HCEC 1CT (cell line): ENCODE measurements at places on chromosomes 2 and 18.

DNA sequence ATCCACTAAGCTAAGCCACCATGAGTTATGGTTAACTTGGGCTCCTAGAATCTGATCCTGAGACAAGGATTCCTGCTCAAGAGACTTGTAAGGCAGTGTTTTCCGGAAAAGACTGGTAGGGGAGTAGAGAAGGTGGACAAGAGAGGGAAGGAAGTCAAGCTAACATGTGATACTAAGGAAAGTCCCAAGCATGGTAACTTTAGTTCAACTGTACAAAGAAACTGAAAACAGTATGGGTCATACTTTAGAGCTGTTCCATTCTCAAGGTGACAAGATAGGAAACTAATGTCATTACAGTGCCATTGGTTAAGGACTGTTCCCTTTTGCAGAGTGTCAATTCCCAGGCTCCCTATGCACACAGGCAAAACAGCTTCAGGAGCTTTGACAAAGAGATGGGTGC lies 5.8 kb downstream of the MYO5B start:
- DNase-seq, result no peak

DNA sequence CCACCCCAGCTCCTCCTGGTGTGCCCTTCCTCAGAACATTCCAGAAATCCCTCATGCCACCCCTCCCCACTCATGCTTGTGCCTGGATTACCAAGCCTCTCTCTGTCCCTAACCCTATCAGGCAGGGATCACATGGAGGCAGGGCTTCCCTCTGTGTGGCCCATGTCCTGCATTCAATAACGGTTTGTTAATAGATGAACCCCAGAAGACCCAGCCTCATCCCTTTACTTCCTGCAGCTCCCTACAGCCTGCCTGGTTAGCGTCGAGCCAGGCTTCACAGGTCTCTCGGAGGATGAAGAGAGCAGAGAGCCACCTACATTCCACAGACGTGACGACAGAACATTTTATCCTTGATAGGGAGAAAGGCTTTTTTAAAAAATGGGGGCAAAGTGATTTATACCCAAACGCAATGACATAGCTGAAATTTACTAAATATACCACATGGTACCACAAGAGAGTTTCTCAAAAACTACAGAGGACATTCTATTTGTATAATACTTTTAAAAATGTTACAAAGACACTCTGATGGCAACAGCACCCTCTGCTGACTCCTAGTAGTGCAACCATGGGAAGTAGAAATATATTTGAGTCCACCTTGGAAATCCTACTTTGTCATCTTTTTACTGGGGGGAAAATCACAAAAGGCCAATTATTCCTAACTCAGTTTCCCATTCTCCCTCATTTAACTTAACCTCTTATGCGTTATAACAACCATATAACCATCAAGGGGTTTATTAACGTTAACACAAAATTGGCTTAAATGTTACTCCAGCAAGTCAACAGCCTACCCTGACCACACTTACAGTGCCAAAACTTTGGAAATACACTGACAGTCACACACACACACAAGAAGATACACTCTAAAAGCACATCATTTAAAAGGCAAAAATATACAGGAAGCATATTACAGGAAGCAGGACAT lies 30.7 kb downstream of the FBXO15 start:
- peak; percentile 25 for DNase-seq

DNA sequence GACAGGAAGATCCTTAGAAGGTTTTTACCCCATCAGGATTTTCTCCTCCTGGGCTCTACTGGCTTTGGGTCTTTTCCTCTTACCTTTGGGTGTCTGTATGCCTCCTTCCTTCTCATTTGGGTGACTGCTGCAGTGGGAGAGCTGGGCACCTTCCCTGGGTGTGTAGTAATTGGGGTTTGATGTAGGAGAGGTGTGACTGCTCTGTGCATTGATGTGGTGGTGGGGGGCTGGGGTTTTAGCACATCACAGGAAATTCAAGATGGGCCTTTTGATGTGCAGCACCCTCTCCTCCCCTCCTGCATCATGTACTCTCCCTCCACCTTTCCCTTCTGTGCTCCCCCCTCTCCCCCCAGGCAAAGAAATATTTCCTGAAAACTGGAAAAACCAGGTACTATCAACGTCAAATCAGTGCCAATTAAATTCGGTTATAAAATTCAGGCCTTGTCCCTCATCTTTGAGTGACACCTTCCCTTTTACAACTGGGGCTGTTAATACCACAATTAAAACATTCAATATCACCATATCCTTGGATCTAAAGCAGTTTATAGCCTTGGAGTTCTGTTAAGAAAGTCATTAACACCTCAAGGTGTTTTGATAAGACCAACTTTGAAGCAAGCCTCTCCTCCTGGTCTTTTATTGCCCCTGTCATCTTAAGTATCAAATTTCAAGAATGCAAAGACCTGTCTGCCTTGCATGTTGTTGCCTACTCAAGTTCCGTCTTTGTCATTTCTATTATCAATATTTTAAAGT lies 23.3 kb downstream of the EDAR start:
- DNase-seq, result no peak

GRCh38 chr2:31980674-31981356 lies 30.0 kb downstream of the MEMO1 start:
- DNase-seq, result peak; percentile 61

- no peak for DNase-seq
These were observed 566 bp upstream of the MRPS5 start for GRCh38 chr2:95122197-95122551.

- no peak for DNase-seq
These were observed 28.5 kb downstream of the MAP4K3 start for GRCh38 chr2:39408351-39409136.

GRCh38 chr18:79587226-79587741 lies 92.3 kb upstream of the CTDP1 start:
- no peak for DNase-seq

DNA sequence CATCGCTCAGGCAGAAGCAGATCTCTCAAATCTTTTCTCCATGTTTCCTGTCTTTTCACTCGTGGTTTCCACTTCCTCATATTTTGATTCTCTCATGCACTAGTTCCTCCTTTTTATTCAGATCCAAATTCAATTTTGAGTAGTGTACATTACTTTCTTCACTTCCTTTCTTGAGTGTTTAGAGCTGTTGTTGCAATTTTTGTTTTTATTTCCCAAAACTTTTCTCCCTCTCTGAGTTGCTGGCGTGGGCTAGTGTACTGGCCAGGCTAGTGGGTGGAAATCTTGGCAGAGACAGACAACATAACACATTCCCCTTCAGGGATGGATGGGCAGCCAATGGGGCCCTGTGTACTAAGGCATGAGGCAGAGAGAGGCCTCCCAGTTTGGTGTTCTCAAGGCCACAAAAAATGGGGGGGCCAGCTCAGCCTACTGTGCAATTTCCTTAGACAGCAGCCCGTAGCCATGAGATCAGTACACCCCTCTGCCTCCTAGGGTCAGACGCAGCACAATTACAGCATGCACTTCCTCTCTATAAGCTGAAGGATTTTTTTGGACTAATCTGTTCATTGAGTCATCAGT lies 145.1 kb upstream of the PID1 start:
- peak; percentile 95 for DNase-seq

GRCh38 chr18:37258819-37259218 lies 306.8 kb downstream of the CELF4 start:
- DNase-seq, result no peak

DNA sequence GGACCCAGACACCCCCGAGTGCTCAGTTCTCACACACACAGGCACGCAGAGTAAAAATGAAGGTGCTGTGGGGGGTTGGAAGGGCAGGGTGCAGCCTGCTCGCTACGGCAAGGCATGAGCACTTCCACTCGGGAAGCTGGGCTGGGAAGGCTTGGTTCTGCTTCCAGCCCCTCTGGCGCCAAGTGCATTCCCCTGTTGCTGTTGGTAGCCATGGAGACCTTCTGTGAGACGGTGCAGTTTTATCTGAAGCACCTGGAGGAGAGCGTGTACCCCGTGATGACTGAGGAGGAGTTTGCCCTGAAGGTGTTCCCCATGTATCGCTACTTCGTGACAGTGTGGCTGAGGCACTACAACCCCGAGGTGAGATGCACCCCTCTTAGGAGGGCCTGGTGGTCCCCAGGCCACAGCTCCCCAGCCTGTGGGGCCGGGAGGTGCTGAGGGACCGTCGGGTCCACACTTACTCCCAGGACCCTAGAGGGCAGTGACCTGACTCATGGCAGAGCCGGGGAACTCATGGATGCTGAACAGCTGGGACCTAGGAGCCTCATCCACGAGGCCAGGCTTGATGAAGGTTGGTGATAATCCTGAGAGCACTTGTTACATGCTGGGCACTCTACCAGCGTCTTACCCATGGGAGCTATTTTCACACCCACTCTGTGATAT lies 15.5 kb downstream of the MROH2A start:
- no peak for DNase-seq

GRCh38 chr2:157720504-157720903 lies 91.8 kb upstream of the ACVR1C start:
- no peak for DNase-seq

GRCh38 chr18:63379639-63379962 lies 12.6 kb upstream of the KDSR start:
- no peak for DNase-seq

DNA sequence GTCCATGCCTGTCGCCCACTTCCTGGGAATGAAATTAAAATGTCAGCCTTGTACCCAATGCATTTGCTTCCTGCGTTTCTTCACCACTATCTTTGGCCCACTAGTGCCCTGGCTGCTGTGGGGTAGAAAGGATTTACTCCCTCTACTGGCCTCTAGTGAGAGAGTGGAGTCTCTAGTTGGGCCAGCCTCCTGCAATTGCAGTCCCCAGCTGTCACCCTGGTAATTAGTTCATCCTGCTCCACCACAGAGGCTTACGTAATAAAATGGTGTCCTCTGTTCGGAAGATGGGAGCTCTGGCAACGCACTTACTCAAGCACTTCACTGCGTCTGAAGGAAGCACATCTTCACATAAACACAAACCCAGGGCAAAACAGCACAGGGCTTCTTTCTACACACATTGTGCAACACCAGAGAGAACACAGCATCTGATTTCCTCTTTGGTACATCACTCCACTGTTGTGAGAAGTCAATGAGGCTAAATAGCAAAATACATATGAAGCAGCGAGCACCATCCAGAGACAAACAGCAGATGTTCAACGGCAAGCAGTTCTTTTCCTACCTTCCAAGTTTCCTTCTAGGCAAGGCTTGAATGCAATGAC lies 274.6 kb downstream of the LRATD1 start:
- peak; percentile 16 for DNase-seq

DNA sequence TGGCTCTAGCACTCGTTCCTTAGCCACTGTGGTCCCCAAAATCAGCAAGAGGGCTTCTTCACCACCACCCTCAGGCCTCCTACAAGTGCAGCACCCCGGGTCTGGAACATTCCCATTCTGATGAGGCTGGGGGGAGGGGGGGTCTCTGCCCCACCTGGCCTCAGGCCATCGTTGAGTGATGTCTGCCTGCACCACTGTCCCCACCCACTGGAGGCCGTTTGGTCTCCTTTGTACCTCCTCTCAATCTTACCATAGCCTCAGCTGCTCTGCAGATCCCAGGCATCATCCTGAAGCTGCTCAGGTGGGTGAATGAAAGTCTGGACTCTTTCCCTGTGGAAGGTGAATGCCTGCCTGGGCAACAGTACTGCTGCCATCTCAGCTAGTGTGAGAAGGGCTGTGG lies 42.3 kb downstream of the WDR75 start:
- no peak for DNase-seq

DNA sequence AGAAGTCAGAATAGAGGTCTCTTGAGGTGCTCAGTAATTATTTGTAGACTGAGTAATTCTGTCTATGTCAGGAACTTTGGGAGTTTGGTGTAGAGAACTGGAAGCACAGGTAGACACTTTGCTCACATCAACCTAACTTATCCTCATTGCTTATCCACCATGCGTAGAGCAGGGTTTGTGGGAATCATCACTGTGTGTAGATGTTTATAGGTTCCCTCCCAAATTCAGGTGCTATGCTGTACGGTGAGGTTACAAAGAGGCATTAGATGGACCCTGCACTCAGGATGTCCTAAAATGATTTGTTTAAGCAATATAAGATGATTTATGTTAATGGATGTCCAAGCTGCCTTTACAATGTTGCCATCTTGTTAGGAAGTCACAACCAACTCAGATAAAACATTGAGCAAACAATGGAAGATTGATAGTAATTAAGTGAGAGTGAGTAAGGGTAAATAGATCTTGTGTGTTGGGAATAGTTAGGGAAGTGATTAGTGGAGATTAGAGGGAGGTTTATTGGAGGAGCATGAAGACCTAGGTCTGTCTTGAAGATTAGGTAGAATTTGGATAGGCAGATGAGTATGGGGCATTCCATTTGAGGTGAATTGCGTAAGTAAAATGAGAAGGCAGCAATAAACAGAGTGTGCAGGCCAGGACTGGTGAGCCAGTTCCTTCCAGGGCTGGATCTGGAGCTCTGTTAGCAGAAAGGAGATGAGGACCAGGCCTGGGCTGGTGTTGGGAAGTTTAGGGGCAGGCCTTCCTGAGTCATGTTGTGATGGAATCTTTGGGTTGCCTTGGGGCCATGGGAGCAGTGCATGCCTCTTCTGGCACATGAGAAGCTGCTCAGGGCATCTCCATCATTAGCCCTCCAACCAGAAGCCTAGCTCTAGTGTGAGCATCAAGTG lies 12.1 kb downstream of the EPAS1 start:
- DNase-seq, result peak; percentile 68

DNA sequence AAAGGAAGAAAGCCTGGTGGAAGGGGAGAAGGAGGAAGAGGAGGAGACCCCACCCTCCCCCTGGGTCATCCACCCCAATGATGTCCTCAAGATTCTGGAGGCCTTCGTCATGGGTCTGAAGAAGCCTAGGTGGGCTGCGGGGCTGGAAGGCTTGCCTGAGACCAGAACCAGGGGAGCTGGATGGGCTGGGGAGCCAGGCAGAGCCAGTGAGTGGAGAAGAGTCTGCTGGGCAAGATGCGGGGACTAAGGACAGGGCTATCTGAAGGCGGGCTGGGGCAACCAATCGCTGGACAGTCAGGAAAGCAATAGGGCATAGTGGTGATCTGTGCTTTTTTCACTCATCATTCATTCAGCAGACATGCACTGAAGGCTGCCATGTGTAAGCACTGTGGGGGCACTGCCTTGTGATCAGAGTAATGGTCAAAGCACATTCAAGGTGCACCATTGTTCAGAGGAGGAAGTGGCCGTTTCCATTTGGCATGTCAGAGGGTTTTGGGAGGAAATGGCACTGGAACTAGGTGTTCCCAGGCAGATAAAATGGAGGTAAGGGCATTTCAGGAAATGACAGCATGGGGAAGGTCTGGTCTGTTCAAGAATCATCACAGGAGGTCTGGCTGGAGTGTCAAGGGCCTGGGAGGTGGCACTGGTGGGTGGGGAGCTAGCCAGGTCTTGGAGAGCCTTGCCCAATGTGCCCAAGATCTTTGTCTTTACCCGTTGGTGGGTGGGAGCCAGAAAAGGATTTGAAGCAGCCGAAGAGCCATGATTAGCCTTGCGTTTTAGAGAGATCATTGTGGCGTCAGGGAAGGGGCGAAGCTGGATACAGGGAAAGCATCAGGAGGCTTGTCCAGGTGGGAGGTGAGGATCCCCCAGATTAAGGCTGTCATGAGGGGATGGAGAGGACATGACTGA lies 24.2 kb downstream of the OTOF start:
- no peak for DNase-seq
